ENCODE measurements at places on chromosomes 2 and 18.
A peak's percentile ranks its signal among the peaks of the same experiment; 100 is the strongest.

DNA sequence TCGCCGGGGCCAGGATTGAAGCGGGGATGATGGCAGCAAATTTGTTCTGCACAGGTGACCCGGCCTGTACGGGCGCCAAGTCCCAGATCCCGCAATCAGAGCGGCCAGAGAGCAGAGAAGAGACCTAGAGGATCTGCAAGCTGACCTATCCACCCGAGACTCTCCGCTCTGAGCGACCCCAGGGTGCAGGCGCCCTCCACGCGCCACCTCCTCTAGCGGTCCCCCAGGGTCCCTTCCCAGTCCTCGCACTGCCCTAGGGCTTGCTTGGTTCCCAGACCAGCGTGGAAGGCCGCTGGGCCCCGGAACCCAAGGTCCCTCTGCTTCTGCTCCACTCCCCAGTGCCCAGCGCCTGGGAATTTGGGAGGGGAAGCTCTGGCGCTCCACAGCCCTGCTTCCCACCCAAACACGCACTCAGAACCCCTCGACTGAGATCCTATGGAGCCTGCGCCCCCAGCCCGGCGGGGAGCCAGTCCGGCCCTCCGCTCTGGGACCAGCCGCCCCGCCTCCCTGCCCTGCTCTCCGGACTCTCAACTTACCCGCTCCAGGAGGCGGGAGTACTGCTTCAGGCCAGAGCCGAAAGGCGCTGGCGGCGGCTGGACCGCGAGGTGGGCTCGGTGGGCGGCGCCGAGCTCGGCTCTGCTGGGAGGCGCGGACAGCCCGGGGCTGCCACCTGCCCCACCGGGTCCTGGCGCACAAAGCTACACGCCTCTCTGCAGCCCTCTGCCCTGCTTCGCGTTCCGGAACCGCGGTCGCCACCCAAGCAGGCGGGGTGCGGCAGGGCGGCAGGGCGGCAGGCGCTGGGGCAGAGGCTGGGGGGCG, 3.0 kb upstream of the SIX3 start:
- no peak for DNase-seq

GRCh38 chr2:141888987-141889555, 241.7 kb downstream of the LRP1B start:
- DNase-seq = no peak

DNA sequence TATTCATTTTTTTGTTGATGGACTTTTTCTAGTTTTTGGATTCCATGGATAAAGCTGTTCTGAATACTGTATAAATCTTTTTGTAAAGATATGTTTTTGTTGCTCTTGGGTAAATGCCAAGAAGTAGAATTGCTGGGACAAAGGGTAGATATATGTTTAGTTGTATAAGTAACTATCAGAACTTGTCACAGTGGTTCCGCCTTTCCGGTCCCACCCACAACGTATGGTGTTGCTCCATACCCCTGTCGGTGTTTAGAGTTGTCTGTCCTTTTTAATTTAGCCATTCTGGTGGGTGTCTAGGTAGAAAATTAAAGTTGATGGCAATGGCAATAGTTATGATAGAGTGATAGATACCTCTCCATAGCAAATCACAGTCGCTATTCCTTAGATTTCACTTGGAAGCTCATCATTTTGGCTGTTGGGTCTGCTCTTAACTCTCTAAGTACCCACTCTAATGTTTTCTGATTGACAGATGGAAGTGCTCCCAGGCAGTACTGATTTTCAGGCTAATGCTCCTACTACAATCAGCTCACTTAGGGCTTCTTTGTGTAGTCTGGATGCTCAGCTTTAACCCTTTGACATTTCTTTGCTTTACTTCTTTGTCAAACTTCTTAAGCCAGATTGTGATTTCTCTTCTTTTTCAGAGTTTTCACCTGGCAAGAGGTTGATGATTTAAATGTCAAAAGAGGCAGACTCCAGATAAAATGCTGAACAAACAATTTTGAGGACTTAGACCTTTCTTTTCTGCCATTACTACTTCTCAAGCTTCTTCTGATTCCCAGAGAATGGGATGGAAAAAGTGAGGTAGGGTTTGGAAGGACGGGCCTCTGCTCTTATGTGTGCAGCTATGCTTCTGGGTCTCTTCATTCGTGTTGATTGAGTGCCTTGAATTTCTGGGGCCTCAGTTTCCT, 156.4 kb downstream of the AQP4 start:
- no peak for DNase-seq

DNA sequence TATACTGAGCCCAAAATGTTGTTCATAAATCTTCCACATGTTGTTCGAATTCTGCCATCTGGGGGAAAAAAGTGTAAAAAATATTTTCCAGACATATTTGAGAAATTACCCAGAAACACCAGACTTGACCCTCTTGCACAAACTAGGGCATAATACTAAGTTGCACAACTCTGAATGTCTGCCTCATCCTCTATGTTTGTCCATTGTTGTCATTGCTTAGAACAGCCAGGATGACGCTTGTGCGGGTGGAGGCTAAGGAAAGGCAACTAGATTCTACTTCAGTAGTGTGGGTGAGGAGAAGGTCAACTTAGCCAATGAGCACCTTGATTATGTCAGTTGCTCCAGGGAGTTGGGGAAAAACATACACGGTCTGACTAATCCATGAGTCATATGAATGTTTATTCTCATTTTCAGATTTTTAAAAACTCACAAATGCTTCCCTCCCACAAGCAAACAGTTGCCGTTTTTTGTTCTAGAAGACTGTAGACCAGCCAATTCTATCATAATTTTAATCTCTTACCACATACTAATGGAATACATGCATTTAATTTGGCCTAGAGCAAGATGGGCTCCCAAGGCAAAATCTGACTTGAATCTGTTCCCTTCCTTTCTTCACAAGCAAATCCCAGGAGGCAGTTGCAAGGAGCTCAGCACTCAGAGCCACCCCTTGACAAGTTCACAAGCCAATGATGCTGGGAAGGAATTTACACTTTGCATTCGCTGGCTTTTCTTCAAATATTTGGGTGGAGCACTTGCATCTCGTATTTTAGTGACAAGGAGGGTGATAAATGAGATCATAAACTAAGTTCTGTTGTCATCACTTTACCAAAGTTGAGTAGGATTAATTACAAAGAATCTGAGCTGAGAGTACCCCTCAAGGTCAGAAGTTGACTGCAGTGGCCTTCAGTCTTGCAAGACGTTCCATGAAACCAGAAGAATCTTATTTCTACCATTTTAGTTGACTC, 163.2 kb upstream of the TWIST2 start:
- DNase-seq = peak; percentile 13

DNA sequence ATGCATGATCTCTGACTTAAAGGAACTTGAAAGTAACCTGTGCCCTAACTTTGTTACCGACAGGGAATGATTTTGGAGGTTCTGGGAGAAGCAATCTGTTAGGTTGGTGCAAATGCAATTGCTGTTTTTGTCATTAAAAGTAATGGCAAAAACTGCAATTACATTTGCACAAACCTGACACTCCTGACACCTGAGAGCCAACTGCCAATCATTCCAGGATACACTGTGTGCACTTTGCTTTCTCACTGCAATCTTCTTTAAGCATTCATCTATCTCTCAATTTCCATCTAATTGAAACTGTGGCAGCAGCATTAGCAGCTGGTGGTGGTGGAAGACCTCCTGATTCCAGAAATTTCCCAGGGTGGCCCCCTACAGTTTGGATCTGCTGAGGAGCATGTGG, 87.6 kb upstream of the CYP1B1 start:
- DNase-seq = no peak

DNA sequence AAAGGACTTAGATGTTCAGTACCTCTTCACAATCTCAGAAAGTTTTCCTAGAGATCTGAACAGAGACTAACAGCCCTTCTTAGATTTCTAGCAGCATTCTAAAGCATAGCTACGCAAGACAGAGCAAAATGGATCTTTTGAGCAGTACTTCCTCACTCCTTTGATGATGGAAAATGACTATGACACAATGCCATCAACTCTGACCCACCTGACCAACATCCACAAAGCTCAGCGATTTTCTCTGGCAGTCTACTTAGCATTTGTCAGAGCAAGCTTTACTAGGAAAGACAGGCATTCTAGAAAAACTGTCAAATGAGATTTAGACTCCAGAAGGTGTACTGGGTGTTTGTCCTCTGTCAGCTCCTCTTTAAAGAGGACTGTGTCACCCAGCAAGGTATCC, 180.9 kb upstream of the ACVR2A start:
- no peak for DNase-seq

DNA sequence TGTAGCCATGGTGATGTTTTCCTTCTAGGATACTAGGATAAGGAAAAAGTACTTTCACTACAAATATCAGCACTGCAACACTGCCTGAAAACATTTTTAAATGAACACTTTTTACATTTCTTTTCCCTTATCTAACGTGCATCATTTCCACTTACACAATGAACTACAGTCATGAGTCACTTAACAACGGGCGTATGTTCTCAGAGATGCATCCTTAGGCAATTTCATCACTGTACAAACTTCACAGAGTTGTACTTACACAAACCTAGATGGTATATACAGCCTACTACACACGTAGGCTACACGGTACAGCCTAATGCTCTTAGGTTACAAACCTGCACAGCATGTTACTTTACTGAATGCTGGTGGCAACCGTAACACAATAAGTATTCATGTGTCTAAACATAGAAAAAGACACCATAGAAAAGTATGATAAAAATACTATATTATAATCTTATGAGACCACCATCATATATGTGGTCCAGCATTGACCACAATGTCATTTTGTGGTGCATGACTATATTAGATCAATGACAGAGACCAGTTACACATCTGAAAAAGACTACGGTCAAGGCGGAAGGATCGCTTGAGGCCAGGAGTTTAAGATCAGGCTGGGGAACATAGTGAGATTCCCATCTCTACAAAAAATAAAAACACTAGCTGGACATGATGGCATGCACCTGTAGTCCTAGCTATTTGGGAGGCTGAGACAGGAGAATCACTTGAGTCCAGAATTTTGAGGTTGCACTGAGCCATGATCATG, 39.8 kb downstream of the WDR33 start:
- no peak for DNase-seq

GRCh38 chr2:12759248-12759647, 42.5 kb downstream of the TRIB2 start:
- DNase-seq = no peak

DNA sequence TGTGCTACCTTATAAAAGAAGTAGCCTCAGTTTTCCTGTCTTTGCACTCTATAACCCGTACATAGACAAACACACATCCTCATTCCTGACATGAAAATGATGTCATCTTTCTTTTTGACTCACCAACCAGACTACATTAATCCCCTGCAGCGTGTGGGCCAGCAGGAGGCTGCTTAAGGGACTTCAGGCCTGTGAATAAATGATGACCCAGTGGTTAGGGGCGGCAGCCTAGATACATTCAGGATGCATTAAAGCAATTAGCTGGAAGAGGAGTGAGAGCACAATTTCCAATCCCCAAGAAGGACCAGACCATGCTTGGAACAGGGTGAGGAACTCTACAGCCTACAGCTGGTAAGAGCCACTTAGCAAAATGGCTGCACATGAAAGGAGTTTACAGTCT, 57.3 kb upstream of the KLF7 start:
- peak; percentile 40 for DNase-seq

- DNase-seq = no peak
These were observed 120.0 kb upstream of the SCN7A start for GRCh38 chr2:166614029-166614428.

Measured in stimulated activated CD4-positive, alpha-beta T cell treated with anti-CD3 and anti-CD28 coated beads, Interleukin-2, amount 100 ng/mL, for 24 hours (primary cell).